ENCODE measurements at places on chromosomes 5 and 9.

GRCh38 chr5:74608736-74609601 is 31.6 kb downstream of the ENC1 start:
- no peak for DNase-seq

- DNase-seq = no peak
Observed at GRCh38 chr5:989961-990530, 18.6 kb upstream of the NKD2 start.

GRCh38 chr5:148573374-148573773 is 81.0 kb downstream of the HTR4 start:
- no peak for DNase-seq

DNA sequence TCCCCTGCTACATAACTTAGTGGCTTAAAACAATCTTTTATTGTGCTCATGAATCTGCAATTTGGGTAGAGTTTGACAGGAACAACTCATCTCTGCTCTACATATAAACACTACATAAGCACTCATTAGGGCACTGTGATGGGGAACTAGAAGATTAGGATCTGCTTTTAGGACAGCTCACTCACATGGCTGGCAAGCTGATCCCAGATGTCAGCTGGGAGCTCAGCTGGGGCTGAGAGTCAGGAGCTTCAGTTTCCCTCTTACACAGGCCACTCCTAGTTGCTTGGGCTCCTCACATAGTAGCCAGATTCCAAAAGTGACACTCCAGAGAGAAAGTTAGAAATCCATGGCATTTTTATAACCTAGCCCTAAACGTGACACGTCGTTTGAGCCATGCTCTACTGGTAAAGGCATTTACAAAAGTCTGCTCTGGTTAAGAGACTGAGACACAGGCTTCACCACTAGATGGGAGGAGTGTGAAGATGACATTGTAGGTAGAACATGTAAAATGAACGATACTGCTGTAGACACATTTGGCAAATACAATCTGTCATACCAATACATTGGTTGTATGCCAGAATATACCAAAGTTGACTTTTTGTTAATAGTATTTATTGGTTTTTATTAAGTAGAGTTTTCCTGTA is 23.6 kb downstream of the SCAI start:
- DNase-seq = no peak

DNA sequence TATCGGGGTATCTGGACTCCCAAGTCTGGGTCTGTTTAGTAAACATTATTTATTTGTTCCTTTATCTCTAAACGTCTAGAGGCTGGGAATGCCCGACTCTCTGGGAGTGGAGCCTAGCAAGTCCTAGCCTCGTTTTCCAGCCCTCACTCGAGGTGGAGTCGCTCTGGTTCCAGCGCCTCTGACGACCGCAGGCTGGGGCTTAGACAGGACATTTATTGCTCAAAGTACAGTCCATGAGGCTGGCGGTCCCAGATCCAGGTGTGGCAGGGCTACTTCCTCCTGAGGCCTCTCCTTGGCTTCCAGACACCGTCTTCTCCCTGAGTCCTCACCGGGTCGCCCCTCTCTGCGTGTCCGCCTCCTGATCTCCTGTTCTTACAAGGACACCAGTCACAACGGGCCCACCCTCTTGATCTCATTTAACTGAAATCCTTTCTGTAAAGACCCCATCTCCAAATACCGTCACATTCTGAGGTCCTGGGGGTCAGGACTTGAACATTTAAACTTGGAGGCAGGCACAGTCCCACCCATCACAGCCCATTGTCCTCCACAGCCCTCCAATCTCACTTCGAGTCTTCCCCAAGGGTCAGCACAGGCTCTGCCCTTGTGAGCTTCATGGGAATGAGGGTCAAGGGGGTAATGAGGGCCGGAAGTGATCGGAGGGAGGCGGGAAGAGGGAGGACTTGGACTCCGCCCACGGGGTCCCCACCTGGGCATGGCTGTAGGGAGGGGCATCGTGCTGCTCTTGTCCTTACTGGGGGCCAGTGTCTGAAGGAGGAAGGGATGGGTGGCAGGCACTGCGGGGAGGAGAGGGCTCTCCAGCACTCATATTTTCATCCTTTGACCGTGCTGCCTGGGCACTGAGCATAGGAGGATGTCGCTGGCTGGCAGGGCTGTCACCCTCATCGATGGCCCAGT is 12.2 kb upstream of the CLPTM1L start:
- DNase-seq = no peak

GRCh38 chr9:68523367-68523936 is 17.2 kb downstream of the TMEM252 start:
- no peak for DNase-seq

- DNase-seq = no peak
Observed at GRCh38 chr5:131475541-131475941, 159.5 kb downstream of the RAPGEF6 start.

GRCh38 chr5:144882739-144883283 is 712.1 kb downstream of the KCTD16 start:
- DNase-seq = no peak

GRCh38 chr9:88536023-88536324 is 996 bp downstream of the NXNL2 start:
- DNase-seq = no peak

GRCh38 chr9:13450723-13451122 is 171.2 kb upstream of the MPDZ start:
- no peak for DNase-seq

DNA sequence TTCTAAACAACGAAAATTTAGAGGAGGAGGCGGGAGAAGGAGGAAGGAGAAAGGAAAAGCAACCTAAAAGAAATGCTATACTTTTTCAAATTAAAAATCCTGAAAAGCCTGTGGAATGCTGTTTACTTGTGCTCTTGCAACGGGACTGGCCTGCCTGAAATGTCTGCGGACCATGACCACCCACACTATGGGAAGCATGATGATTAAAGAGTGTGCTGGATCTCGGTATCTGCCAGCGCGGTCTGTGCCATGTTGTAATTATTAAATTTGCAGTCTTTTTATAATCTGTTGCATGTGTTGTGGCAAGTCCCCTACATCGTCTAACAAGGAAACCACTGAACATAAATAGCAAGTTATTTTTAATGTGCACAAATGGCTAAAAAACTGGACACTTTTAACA is 111.4 kb downstream of the FANCC start:
- DNase-seq = no peak

DNA sequence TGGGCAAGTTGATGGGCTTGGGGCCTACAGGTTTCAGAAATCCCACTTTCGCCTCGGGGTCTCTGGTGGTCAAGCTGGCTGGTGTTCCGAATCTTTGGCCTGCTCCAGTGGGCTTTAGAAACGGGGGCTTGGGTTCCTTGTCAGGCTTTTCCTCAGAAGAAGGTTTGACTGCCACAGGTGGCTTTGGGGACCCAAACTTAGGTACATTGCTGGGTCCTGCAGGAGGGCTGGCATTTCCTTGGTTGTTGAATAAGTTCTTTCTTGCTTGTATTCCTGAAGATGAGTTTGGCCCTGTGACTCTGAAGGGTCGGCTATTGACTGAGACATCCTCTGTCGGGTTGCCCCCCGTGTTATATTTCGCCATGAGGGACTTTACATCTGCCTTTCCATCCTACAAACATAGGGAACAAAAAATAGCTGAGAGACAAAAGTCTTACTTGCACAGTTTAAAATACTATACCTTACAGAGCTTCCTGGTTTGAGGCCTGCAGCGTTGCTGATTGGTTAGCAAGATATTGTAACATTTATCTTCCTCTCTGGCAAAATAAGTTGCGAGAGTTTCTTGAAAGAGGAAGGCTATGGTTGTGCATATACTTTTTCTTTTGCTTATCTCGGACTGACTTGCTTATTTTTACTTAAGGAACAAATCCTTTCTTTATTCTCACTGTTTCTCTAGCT is 16.6 kb downstream of the FYB1 start:
- DNase-seq = no peak

DNA sequence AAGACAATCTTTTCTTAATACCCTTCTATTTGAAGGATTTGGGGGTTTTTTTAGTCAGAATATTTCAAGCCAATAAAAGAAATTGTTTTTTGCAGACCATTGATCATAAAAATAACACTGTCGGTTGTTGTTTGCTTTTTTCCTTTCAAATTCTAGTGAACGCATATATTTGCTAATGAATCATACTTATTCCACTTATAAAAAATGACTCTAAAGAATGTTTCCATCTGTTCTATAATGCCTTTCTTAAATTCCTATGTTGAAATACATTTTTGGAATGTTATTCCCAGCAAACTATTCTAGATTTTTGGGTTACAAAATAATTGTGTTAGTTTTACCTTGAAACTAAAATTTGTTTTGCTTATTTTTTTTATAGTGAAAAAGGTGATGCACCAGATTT is 32.2 kb downstream of the CWC27 start:
- DNase-seq = no peak

GRCh38 chr5:135916638-135917263 is 21.1 kb upstream of the IL9 start:
- DNase-seq = no peak

Measured in activated naive CD8-positive, alpha-beta T cell treated with anti-CD3 and anti-CD28 coated beads, Interleukin-2, amount 50 U/mL, for 24 hours (primary cell).